Stimulated activated naive CD8-positive, alpha-beta T cell treated with anti-CD3 and anti-CD28 coated beads, Interleukin-15, amount 100 ng/mL, for 72 hours (primary cell): ENCODE measurements at places on chromosomes 6 and 20.

DNA sequence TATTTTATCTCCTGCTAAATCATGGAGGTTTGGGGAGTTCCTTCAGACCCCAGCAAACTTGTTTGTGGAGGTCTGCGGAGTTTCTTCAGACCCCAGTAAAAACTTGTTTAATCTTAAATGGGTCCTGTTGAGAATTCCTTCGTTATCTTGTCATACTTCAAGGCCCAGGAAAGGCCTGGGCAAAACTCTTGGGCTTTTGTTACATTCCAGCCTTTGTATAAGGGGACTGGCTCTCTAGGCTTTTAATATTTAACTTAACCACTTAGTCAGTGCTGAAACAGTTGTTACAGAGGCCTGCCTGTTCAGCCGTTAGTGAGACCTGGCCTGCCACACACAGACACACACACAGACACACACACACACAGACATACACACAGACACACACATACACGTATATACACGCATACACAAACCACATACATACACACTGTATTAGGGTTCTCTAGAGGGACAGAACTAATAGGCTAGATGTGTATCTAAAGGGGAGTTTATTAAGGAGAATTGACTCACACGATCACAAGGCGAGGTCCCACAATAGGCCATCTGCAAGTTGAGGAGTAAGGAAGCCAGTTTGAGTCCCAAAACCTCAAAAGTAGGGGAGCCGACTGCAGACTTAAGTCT, 21.3 kb upstream of the CST3 start:
- no peak for DNase-seq

DNA sequence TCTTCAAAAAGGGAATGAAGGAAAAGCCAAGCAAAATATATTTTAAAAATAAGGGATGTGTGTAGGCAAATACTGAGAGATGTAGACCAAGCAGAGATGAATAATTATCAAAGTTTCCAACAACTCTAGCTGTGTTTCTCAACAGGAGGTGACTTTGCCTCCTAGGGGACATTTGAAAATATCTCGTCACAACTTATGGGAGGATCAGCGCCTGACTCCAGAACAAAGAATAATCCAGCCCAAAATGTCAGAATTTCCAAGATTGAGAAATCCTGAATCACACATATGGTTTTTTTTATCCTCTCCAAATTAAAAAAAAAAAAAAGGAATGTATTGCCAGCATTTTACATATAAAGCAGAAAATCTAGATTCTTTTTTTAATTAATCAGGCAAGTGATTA, 241.2 kb upstream of the ZFP64 start:
- DNase-seq: no peak

- no peak for DNase-seq
These were observed 37.6 kb upstream of the L3MBTL3 start for GRCh38 chr6:129980821-129981220.

GRCh38 chr20:51528263-51529027, 14.1 kb downstream of the NFATC2 start:
- DNase-seq: peak; percentile 45

DNA sequence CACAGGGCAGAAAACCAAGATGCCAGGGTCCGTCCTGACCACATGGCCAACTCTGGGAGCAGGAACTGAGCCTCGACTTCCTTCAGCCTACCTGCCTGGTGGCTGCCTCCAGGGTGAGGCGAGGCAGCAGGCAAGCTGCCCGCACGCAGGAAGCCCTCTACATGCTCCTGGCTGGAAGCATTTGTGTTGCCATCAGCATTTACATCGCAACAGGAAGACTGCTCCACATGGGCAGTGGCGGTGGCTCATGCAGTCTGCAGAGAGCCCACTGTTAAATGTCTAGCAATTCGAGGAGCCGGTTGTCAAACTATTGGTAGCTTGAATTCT, 233.8 kb downstream of the SYNDIG1 start:
- no peak for DNase-seq

GRCh38 chr6:111185954-111186353, 98.7 kb downstream of the SLC16A10 start:
- DNase-seq: no peak

DNA sequence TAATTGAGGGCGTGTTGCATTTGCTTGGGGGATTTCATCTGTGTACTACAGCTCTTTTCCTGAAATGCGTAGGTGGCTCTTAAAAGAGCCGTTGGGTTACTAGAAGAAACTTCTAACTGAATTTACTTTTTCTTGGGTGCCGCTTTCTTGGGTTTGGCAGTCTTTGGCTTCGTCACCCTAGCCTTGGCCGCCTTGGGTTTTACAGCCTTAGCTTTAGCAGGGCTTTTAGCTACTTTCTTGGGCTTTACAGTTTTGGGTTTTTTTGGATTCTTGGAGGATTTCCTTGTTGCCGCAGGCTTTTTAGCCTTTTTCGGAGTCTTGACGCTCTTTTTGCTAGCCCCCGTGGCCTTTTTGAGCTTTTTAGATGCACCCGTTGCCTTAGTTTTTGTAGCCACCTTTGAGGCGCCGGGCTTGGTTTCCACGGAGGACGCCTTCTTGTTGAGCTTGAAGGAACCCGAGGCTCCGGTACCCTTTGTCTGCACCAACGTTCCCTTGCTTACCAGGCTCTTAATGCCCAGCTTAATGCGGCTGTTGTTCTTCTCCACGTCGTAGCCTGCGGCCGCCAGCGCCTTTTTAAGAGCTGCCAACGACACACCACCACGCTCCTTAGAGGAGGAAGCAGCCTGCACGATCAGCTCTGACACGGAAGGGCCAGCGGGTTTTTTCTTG, 54.5 kb downstream of the TRIM38 start:
- DNase-seq: no peak

GRCh38 chr6:129513471-129513870, 196.5 kb downstream of the ARHGAP18 start:
- DNase-seq: no peak

DNA sequence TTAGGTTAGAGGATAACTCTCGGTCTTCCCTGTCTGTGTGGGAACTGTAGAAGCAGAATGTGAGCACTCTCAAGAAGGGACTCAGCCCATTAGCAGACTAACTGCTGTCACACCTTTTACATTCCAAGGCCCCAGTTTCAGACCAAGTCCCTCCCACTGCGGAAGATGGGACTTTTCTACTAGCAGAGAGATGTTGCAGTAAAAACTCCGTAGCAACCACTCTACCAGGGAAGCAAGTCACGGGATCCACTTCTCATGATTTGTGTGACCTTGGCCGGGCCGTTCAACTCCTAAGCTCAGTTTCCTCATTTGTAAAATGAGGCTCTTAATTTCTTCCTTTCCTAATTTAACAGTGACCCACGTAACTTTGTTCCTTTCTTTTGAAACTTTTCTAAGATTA, 77.1 kb upstream of the SLC4A11 start:
- DNase-seq: no peak

DNA sequence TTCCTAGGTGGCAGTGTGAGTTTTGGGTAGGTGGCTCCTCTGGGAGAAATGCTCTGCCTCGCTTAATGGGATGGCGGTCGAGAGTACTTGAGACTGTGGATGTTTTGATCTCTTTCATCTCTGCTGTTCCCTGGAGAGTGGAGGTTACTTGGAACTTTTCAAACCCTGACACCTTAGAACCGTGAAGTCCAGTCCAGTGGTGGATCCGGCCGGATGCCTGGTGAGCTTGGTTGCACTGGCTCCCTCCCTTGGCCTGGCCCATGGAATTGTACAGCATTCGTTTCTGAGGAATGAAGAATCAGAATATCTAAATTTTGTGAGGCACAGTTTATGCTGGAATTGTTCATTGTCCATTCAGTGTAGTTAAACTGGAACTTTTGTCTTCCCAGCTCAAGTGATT, 51.0 kb downstream of the CSE1L start:
- no peak for DNase-seq

- DNase-seq: no peak
These were observed 68.0 kb upstream of the QKI start for GRCh38 chr6:163346497-163346961.

- no peak for DNase-seq
These were observed 212.4 kb upstream of the LRFN2 start for GRCh38 chr6:40799296-40800140.

GRCh38 chr6:111558690-111559187, 46.9 kb downstream of the TRAF3IP2 start:
- DNase-seq: no peak

GRCh38 chr20:14612391-14612790, 275.0 kb upstream of the FLRT3 start:
- no peak for DNase-seq

DNA sequence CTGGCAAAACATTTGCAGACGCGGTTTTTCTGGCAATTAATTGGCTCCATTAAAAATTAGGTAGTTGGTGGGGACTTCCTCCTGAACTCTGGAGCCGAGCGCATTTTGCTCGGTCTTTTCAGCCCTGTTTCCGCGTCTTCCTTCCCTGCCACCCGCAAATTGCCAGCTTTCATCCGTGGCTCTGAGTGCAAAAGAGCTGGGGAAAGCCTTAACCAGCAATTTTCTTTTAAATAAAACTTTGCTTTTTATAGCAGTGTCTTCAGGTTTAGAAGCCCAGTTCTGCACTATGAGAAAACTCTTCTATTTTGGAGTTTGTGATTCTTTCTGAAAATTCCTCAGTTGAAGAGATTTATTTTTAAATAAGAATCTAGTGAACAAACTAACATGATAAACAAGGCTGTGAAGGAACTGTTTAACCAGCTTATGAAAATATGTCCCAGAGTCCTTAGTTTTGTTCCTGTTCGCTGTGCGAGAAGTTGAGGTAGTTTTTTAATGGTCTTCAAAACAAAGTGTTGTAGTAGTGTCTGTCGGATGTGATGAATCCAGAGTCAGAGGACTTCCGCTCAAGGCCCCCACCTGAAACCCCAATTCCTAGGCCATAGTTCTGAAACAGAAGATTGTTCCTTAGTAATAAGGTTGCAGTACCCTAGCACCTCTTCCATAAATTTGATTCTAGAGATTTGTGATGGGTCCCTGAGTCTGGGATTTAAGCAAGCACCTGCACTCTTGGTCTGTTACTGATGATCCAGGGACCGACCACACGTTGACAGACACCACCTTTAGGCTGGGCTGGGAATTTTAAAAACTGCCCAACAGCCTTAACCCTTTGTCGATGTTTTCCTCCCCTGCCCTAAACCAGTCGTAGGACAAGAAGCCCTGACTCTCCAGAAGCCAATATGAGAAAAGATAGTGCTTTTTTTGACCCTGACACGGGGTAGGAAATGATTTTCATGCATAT, 950 bp downstream of the KCTD20 start:
- no peak for DNase-seq

DNA sequence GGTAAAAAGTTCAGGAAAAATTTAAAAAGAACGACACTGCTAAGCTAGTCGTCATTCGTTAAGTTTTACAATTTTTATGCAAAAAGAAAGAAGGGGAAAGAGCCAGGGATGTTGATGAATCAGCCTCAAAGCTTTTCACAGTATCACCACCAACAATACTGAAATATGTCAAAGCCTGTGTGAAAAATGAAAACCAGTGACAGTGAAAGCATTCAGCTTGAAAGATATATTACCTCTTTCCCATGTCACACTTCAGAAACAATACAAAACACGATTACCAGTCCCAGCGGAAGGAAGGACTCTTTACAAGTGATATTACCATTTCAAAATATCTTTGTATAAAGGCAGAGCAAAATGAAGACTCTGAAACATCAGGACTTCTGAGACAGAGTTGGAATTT, 489.2 kb downstream of the EPHA7 start:
- no peak for DNase-seq

DNA sequence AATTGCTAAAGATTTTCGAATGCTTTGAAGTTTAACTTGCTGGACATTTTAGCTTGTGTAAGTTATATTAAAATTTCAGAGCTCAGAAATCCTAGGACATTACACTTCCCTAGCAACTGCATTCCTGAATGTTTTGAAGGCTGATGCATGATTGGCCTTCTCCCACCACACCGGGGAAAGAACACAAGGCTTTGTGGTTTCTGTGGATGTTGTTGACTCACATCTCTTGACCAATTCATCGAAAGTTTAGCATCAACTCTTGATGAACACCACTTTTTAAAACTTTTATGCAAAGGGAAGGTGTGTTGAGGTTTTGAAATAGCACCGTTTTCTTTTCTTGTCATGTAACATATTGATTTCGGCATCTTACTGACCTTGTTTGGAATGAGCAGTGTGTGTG, 81.1 kb downstream of the RIMS1 start:
- no peak for DNase-seq

GRCh38 chr6:23559587-23560343, 566.2 kb upstream of the NRSN1 start:
- no peak for DNase-seq

- DNase-seq: no peak
These were observed 5.2 kb upstream of the PRPH2 start for GRCh38 chr6:42727627-42728026.

DNA sequence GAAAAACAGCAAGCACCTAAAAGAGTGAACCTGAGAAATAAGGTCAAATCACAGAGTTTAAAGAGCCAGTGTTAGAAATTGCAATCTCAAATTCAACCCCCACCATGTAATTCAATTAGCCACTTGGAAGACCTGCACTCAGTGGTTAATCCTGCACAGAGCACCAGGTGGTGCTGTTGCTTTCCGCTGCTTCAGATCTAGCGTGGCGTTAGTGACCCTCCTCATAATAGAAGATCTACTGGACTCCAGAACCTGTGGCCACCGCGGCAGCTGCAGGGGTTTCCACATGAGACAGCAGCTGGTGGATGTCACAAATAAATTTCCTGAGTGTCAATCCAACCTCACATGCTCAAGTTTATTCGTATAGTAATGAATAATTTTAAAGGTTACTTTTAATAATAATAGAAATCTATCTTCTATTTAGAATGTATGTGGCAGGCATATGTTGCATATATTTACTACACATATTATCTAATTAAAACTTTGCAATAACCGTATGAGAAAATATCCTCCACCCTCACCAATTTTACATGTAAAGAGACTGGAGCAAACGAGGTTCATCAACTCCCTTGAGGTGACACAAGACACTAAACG, 84.4 kb downstream of the SYNE1 start:
- peak; percentile 32 for DNase-seq

- no peak for DNase-seq
These were observed 43.7 kb downstream of the KCNQ5 start for GRCh38 chr6:72665599-72665998.
